CD4-positive, CD25-positive, alpha-beta regulatory T cell (primary cell): ENCODE measurements at places on chromosomes 2 and 18. TPM values are rescaled to one million over a fixed set of nuclear protein-coding genes. Genes with fewer than 3 reads are reported as not detected.

Gene FHL2
- 0.57 TPM for total RNA-seq

GRCh38 chr2:233713262-233713615, 532 bp downstream of the UGT1A5 start:
- no peak for DNase-seq

Gene NT5DC4
- total RNA-seq: not detected

GRCh38 chr2:176818617-176819016, 394.0 kb upstream of the HNRNPA3 start:
- no peak for DNase-seq

Gene DCDC2C
- not detected for total RNA-seq

DNA sequence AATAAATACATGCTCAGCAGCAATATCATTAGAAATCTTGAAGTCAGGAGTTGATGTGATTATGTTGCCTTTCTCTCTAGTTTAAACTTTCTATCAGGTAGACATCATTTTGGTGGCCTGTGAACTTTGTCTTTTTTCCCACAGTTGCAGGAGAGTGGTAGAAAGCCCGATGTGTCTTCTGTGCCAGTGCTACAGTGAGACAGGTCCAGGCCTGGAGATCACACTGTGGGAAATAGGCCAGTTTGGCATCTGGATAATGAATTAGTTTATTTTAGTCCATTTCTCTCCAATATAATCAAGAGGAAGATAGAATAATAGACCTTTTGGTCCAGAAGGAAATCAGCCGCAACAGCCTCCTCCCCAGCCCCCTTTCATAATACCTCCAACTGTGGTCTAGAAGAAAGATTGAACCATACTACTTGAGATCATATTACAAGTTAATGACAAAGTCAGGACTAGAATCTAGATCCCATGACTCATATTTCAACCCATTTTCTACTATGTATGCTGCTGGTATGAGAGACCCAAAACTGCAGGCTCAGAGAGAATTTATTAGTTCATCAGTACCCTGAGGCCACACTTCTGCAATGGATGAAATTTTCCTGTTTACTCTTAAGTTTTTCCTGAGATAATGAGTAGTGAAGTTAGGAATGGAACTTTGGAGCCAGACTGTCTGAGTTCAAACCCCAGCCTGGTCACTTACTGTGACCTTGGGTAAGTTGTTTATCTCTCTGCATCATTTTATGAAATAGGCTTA, 20.6 kb downstream of the KCMF1 start:
- DNase-seq: no peak

GRCh38 chr2:233643128-233643527, 6.9 kb downstream of the UGT1A10 start:
- no peak for DNase-seq

DNA sequence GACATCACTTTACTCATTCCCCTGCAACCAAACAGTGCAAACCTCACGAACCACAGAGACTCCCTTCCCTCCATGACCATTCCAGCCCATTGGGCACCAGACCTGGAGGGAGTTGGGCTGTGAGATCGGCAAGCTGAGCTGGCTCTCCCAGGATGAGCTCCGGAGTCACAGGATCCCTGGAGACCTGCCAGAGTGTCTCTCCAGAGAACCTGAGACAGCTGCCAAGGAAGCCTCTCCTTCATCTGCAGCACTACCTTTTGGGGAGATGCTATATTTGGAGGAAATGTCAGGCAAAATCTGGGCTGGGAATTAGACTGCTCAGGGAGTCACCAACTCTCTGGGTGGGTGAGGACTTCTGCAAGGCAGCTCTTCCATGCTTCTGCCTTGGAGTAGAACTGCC, 417.4 kb downstream of the TNS1 start:
- no peak for DNase-seq

Gene ZNF521
- total RNA-seq: 1.8 TPM

- no peak for DNase-seq
These were observed 127.4 kb downstream of the NYAP2 start for GRCh38 chr2:225526760-225527390.

Gene ARHGAP15
- 261 TPM for total RNA-seq

DNA sequence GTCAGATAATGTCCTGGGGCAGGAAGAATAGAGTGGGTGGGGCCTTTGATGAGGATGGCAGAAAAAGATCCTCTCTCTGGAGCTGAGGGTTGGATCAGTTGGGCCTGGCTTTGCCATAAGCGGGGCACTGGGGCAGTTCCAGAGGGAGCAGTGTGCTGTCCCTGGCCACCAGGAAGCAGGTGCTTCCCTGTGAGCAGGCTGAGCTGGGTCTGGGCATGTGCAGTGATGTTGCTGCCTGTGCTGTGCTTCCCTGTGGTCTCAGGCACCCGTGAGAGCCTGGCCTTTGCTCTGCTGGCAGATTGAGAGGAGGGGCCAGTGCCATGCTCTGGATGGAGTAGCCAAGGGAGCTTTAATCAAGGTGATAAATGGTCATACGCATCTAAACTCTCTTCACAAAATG, 14.6 kb upstream of the NPPC start:
- no peak for DNase-seq

GRCh38 chr2:172772633-172773032, 37.0 kb downstream of the RAPGEF4 start:
- no peak for DNase-seq

GRCh38 chr2:126703311-126703710, 47.4 kb downstream of the GYPC start:
- no peak for DNase-seq

- DNase-seq: peak; percentile 79
These were observed 157.0 kb downstream of the LDLRAD4 start for GRCh38 chr18:13375302-13376255.

Gene KIAA2012
- total RNA-seq: not detected

DNA sequence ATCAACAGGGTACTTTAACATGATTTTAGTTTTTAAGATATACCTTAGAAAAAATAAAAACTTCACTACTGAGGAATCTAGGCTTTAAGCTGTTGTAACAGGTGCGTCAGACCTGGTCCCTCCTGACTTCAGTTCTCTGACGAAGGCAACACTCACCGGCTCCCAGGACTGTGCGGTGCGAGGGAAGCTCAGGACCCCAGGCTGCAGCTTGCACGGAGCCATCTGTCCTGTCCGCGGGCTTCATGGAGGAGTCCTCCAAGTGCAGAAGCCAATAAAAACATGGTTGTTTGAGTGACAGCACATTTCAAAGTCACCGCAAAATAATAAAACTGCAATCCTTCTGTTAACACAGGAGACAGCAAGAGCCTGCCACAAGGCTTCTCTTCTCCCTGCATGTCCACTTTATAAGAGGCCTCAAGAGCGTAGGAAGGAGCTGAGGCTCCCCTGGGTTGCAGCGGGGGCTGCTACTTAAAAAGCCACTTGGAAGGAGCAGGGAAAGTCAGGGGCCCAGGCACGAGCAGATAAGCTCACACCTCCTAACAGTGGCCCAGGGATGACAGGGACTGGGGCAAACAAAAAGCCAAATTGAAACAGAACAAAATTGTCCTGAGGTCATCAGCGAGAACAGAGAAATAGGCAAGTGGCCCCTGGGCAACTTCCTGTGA, 4.6 kb downstream of the HJURP start:
- DNase-seq: no peak

GRCh38 chr2:222709191-222709891, 37.9 kb downstream of the MOGAT1 start:
- DNase-seq: no peak

GRCh38 chr2:206764673-206765241, 371 bp downstream of the MDH1B start:
- DNase-seq: no peak

Gene ECEL1
- not detected for total RNA-seq

GRCh38 chr2:239401067-239401880, 454 bp upstream of the HDAC4 start:
- peak; percentile 99 for DNase-seq

Gene ASIC4
- total RNA-seq: 0.12 TPM

GRCh38 chr18:49767111-49768050, 46.0 kb downstream of the ACAA2 start:
- DNase-seq: no peak

DNA sequence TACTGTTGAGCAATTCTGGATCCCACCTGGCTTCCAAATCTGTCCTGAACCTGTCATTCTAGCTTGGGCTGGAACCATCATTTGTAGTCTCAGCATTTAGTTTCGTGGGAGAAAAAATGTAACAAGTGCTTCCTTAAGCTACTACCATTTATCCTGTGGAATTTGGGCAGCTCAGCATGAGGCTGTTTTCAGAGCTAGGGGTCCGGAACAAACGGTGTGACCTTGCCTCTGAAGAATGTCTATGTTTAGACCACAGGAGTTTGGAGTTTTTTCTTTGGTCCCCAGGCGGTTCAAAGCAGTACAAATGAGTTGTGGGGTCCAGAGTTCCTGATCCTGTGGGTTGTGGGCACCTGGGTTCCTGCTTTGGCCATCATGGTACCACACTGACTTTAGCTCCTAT, 59.1 kb upstream of the TMEM178A start:
- DNase-seq: no peak

DNA sequence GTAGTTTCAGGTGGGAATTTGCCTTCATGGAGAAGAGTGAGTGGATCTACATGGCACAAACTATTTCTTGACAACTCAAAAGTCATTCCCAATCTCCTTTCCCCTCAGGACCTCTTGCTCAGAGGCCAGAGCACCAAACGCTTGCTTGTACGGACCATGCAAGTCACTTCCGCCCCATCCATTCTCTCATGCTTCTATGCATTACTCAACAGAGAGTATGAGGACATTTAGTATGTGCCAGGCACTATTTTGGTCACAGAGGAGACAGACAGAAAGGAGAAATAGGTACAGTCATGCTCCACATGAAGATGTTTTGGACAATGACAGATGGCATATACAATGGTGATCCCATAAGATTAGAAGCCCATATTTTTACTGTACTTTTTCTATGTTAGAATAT, 117.5 kb downstream of the ACTR3 start:
- DNase-seq: no peak

DNA sequence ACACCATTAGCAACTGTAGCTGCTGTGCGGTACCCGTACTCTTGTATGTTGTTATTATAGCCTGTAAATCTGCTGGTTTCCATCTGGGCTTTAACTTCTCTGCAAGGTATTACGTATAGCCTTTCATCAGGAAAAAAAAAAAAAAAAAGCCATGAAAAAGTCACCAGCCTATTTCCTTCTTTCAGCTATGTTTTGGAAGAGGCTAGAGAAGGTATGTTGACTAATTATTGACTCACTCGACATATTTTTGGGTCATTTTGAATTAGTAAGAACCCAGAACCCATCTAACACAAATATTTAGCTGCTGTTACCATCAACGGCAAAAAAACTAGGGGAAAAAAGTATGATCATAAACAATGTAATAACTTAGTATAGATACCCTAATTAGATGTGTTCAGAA, 1395.6 kb downstream of the SUCLG1 start:
- no peak for DNase-seq

- no peak for DNase-seq
These were observed 11.3 kb downstream of the CNNM4 start for GRCh38 chr2:96771796-96772618.

- DNase-seq: no peak
These were observed 150.7 kb upstream of the SLC14A2 start for GRCh38 chr18:45464619-45465018.

Gene ATF2
- total RNA-seq: 62.6 TPM

GRCh38 chr2:187319441-187320108, 128.5 kb downstream of the CALCRL start:
- DNase-seq: no peak

Gene FLACC1
- 7.0 TPM for total RNA-seq

DNA sequence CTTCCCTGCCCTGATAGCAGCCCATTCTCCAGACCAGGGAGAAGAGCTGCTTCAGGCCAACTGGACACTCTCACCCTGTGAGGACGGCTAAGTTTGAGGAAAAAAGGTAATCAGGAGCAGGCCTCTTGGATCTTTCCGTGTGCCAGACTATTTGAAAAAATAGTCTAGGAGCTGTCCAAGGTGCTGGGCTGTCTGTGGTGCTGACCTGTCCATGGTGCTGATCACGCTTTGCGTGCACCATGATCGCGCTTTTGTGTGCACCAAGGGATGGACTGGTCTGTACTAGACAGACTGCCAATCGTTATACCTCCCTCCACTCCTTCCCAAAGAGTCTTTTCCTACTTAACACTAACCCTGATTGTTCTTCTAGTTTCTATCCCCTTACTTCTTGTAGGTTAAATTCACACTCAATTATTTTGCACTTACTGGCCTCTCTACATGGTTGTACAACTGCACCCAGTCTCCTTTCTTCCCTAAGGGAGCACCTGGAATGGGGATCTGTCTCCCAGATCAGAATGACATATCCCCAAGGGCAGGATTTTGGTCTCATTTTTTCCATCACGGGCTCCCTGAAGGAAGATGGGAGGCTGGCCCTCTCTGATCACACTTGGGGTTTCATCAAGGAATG, 295.4 kb downstream of the CELF4 start:
- peak; percentile 12 for DNase-seq
